Osteoblast (primary cell): ENCODE measurements at places on chromosomes 5 and 9. TPM values are rescaled to one million over a fixed set of nuclear protein-coding genes. Genes with fewer than 3 reads are reported as not detected.

- no peak for DNase-seq
These were observed 1829.9 kb downstream of the EFNA5 start for GRCh38 chr5:105840800-105841199.

- no peak for DNase-seq
These were observed 92.1 kb upstream of the NR5A1 start for GRCh38 chr9:124599121-124599795.

DNA sequence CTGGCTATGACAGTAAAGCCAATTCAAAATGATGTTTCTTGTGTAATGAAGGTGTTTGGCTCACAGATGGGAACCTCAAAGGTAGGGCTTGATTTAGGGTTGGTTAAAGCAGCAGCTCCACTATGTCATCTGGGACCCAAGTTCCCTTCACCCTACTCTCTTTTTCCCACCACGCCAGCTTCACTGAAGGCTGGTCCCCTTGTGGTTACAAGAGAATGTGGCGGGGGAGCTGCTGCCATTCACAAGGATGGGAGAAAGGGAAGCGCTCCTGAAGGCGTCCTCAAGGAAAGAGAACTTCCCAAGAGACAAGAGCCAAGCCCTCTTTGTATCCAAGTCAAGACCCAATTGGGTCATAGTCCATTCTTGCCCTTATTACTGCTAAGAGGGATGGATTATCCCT lies 72.7 kb downstream of the NTRK2 start:
- no peak for DNase-seq

- no peak for DNase-seq
These were observed 18.1 kb downstream of the SLC12A2 start for GRCh38 chr5:128101676-128102075.

DNA sequence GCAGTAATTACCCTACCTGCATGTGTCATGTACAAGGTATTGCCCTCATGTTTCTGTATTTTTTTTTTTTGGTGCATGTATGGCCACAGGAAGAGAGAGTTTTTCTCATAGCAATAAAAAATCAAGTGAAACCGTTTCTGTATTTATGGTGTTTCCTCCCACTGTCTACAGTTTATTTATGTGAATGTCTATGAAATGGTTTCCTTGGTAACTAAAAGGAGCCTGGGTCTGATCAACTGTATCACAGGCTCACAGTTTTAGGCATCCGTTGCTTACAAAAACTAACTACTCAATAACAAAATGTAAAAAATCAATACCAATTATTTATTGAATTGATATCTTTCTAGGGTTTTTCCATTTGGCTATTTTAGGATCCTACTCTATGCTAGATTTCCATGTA lies 464.4 kb downstream of the TAF11L14 start:
- no peak for DNase-seq

DNA sequence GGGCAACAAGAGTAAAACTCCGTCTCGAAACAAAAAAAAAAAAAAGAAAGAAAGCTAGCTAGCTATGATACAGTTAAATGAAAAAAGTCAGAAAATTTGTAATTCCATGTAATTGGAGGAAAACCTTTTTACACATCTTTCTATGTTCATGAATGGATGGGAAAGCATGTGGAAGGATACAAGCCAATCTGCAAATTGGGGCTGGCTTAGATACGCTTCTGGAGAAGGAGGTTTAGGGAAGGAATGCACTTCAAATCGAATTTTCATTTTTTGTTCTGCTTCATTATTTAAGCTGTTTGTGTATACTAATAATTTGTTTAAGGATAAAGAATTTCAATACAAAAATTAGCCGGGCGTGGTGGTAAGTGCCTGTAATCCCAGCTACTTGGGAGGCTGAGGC lies 6.7 kb downstream of the VDAC1 start:
- DNase-seq, result no peak

- DNase-seq, result no peak
These were observed 1061.7 kb upstream of the WWC1 start for GRCh38 chr5:167229751-167230150.

DNA sequence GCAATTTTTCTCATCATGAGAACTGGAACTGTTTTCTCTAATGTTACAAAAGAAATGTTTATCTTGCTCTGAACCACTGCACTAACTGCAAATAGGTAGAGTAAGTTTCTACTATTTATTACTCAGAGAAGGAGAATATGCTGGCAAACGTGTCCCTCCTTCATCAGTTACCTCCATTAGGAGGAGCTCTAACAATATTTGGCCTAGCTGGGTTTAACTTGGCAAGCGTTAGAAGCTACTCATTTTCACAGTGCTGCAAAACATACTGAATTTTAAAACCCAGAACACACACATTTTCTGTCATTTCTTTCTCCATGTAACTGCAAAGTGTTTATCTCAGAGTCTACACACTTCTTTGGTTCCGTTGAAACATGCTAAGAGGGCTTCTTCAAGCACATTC lies 101.0 kb upstream of the GABRG2 start:
- no peak for DNase-seq

- DNase-seq, result no peak
These were observed 630.1 kb upstream of the KLF4 start for GRCh38 chr9:108119530-108120113.

The ARHGEF37 gene
- 0.72 and 0.88 TPM in 2 replicates for total RNA-seq

DNA sequence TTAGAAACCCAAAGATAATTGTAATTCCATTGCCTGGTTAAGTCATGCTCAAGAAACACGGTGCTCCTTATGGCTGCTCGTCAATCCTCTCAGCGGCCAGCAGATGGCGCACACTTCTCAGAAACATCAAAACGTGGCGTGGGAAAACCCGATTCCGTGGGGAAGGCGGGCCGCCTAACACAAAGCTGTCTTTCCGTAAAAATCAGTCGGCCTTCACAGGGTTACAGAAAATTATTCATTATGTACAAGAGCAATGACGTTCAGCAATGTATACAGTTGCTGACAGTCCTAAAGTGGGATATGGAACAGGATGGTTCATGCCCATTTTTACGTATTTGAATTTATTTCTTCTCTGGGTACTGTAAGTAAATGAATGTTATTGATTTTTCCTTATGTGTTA lies 83.5 kb downstream of the PDE4D start:
- DNase-seq, result peak; percentile 82

The GNA14 gene
- total RNA-seq, result 0.59 and 0.72 TPM in 2 replicates

DNA sequence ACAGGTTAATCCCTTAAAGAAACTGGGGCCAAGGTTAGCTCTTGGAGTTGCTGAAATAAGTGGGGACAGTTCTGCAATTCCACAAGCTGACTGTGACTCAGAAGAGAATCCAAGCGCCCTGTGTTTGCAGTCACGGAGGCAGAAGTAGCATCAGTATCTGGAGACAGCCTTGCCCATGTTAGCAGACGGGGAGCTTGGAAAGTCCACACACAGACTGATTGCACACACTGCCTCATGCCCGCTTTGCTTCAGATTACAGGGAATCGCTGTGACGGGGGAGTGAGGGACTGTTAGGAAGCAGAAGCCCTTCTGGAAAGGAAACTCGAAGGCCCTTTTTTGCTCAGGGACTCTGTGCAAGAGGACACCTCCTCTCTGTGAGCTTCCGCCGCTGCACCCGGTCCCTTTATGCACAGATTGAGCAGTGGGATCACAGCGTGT lies 30.9 kb upstream of the PPP1R26 start:
- DNase-seq, result peak; percentile 68

The SV2C gene
- total RNA-seq, result not detected in 2 replicates

DNA sequence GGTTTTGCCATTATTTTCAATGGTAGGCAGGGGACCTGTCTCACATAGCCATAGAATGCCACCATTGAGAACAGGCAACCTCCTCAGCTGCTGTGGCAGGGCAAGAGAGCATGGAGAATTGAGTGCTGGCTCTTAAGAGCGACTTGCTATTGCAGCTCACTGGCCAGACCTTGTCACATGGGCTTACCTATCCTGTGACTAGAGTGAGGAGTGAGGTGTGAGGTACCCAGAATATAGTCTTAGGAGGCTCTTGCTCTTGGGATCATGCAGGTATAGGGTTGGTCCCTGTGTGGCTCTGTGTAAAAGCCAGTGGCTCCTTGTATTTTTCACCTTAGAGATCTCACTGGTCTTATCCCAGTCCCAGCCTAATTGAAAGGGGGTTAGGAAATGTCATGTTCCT lies 39.8 kb upstream of the NR3C1 start:
- DNase-seq, result no peak

GRCh38 chr5:54610197-54610944 lies 92.8 kb downstream of the SNX18 start:
- no peak for DNase-seq

DNA sequence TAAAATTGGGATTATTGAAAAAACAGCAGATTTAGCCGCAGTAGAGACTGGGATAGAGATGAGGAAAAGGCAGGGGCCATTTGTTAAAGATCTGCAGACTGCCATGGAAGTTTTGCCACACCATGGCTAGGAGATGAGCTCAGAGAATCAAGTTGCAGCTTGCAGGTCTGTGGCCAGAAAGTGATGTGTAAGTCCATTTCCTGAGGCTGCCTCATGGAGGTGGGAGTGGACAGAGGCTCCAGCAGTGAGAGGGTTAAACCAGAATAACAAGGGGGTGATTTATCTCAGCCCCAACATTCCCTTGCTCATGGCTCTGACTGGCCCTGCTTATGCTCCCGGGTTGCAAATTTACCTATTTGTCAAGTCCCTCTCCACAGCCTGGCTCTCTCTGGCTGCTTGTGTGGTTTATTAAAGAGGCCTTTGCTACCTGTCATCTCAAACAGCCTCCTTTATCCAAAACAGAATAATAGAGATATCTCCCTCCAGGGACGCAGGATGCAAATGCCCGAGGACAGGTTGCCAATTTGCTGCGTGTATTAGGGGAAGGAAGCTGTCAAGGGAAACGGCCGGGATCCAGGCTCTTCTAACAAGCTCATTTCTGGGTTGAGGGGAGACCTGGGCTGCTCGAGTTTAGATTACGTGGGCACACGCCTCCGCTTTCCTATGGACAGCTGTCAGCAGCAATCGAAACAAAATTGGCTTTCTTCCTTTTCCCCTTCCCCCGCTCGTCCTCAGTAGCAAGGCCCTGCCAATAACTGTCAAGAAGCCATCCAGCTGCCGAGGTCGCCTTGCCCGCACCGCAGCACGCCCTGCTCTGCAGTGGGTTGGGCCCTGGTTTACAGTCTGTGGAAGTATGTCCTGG lies 72.8 kb upstream of the PITX1 start:
- DNase-seq, result peak; percentile 32

GRCh38 chr9:12698266-12698665 lies 5.1 kb downstream of the TYRP1 start:
- no peak for DNase-seq

The MARCOL gene
- not detected in 2 replicates for total RNA-seq

The KLF9 gene
- total RNA-seq, result 46.9 and 51.8 TPM in 2 replicates

DNA sequence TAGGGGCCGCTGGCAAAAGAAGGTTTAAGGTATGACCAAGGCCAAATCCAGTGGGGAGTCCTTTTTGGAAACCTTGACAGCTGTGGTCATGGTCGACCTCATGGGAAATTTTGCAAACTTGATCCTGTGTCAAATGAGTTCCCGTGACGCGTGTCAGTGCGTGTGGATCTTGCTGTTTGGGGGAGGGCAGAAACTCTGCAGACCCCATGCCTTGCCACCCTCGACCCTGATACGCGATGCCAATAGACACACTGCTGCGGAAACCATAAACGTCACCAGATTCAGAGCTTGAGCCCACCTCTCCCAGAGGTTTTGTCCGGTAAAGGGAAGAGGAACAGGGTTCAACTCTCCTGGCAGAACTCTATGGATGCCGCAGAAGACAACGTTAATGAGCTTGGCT lies 104.7 kb downstream of the ADAMTS2 start:
- no peak for DNase-seq

GRCh38 chr9:105007143-105007542 lies 79.2 kb upstream of the ABCA1 start:
- peak; percentile 77 for DNase-seq

- no peak for DNase-seq
These were observed 67.2 kb downstream of the PSD2 start for GRCh38 chr5:139862803-139863202.

The TMEM267 gene
- 17.4 and 18.6 TPM in 2 replicates for total RNA-seq

DNA sequence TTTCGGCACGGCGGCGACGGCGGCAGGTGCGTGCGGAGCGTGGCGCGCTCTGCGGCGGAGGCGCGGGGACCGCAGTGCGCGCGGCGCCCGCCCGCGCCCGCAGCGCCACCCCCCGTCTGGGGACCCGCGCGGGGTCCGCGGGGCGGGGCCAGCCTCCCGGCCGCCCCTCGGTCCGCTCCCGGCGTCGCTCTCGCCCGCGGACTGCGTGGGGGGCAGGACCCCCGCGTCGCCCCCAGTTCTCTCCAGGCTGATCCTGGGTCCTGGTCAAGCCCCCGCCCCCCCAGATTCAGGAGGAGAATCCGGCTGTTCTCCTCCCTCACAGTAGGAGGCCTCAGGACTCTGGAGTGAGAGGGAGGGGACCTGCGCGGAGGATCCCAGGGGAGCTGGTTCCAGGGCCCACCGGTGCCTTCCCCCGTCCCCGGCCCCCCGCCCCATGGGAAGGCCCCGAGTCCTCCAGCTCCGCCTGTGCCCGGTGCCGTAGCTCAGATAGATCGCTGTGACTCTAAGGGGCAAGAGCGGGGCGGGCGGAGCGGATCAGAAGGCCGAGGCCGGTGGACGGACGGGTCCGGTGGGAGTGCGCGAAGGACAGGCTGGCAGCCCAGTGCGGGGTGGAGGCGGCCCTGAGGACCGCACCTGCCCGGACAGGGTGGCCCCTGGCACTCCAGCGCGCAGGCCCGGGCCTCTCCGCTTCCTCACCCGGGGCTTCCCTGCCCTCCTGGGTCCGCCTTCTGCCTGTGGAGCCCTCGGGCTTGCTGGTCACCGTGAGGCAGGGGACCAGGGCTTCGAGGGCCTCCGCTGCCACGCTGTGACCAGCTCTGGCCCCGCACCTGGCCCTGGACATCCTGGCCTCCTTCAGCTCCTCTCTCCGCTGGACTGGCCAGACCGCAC lies at the start of gene RNF208:
TSS of gene RNF208 (minus strand) at position 51 of the 888 bp plus-strand sequence. CDS start 1,028 bp downstream, outside the sequence.
- DNase-seq, result no peak

- no peak for DNase-seq
These were observed 9.2 kb downstream of the C9orf85 start for GRCh38 chr9:71920456-71921189.

DNA sequence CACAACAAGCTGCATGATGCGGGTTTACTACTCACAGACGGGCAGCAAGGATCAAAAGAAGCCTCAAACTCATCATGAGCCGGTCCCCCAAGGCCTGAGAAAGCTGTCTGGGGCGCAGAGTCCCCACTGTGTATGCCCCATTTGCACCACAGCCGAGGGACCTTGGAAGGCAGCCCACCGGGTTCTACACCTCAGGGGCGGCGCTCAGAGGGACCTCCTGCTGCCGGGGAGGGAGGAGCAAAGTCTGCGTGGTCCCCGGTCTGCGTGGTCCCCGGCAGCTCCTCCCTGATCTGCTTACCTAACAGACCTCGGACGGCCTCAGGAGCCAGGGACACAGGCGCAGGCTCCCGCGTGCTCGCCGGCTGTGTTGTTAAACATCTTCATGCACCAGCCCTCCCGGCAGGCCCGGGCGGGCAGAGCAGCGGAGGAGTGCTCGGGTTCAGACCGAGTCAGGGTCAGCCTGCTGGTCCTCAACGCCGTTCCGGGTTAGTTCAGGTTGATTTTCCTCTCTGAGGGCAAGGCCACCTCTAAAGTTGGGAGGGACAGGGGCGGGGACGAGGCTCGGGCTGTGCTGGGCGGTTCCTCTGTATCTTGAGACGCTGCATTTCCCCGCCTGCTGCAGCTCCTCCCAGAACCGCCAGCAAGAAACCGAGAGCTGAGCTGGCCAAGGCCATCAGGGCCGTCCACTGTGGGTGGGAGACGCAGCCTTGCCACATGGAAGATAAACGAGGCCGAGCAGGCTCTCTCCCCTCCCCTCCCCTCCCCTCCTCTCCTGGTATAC lies 74.6 kb downstream of the MRPL36 start:
- peak; percentile 94 for DNase-seq
